ENCODE measurements at places on chromosomes 3 and 15.

DNA sequence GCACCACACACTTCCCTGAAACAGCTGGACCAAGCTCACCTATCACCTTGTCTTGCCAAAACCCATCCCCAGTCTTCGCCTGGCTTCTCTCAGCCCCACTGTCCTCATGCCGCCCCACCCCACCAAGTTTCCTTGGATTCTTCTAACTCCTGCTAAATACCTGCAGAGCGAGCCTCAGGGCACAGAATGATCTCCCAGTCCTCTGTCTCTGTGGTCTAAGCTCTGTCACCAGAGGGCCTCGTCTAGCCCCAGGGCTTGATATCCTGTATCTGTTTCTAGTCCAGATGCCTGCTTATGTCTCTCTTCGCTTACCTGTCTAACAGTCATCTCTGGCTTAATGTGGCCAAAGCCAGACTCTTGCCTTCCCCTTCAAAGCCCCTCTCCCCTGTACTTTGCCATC, 9.7 kb downstream of the CCDC12 start:
- no peak for DNase-seq

- DNase-seq: no peak
These were observed 495.1 kb downstream of the IL5RA start for GRCh38 chr3:2615080-2615479.

DNA sequence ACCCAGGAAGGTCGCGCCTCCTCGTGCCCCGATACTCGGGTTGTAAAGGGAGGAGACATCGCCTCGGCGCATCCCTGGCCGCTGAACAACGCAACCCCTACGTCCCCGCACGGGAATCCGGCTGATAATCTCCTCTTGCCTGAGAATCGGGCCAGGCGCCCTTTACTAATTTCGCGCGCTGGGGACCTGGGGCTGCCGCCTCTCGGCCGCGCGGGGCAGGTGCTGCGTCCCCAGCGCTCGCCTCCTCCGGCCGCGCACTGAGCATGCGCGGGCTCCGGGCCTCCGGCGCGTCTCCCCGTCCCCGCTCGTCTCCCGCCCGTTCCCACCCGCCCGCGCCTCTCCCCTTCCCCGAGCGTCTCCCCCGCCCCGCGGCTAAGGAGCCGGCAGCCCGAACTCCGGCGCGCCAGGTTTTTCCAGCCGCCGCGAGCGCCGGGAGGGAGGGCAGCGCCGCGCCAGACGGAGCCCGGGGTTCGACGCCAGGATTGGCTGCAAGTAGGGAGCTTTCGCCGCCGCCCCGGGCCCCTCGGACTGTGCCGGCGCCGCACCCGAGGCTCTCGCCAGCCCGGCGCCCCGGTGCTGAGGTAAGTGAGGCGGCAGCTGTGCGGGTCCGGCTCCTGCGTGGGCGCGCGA, at the start of gene CNTN4:
Gene CNTN4, plus strand, starts transcription at position 469 of the 630 bp plus-strand sequence.
- DNase-seq: peak; percentile 85

GRCh38 chr3:174287705-174288104, 571.4 kb upstream of the NAALADL2 start:
- no peak for DNase-seq

DNA sequence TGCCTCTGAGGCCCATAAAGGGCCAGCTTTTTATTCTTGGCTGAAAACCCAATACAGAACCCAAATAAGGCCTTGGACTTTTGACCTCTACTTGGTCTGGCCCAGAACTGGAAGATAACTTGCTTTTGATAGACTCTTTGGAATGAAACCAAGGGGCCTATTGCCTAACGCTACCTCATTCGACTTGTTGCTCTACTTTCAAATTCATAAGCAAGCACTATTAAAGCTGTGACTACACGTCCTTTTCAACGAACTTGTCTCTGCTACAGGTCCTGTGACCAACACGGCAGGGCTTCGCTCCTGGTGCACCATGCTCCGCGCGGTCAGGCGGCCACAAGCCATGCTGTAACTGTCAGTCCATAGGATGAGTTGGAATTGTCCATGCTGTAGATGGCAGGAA, 385.4 kb downstream of the MFSD1 start:
- no peak for DNase-seq

- no peak for DNase-seq
These were observed 200.8 kb upstream of the GOLGA6L4 start for GRCh38 chr15:84034578-84035398.

- DNase-seq: no peak
These were observed 371.1 kb downstream of the CHL1 start for GRCh38 chr3:567488-568185.

DNA sequence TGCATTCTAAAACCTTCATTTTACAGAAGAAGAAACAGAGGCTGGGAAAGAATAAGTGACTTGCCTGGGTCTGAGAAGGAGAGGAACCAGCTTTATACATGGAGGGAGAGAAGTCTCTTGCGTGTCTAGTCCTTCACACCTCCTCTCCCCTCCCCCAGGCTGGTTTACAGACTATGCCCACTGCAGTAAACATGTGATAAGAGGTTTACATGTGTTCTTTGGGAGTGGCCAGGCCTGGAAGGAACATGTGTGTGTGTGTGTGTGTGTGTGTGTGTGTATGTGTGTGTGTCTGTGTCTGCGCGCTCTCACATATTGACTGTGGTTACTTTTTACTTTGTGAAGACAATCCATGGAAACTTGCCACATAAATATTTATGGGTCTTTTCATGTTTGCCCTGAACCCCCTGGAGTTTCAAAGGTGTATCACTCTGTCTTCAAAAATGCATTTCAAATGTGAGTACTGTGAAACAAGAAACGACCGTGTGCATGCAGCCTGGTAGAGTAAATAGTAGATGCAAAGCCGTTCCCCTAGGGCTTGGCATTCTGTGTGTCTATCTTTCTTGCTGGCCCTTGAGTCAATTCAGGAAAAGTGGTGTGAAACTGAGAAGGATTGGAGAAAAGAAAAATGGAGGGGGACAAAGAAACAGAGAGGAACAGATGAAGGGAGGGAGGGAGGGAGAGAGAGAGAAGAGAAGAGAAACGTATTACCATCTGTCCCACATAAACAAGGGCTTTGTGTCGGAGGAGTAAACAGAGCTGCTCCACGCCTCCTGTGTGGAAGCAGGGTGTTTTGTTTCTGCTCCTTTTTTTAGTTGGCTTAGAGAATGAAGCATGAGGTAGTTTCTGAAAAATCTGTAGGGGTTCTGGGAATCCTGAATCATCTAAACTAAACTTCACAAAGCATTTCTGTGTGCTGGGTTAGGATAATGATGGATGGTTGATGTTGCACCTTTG, 51.7 kb downstream of the CLDN11 start:
- DNase-seq: no peak

DNA sequence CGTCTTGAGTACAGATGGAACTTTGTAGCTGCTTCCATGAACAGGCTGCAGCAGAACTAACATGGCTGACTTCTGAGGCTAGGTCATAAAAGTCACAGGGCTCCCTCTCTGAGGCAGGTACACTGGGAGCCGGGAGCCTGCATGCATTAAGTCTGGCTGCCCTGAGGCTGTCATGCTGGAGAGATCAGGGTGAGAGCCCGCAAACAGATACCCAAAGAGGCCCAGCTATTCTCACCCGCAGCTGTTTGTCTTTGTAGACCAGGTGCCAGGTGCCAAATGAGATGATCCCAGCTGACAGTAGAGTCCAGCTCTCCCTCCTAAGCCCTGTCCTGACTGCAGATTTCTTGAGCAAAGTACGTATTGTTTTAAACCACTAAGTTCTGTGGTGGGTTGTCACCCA, 8.6 kb upstream of the SLCO3A1 start:
- DNase-seq: no peak

- DNase-seq: no peak
These were observed 13.4 kb downstream of the MYL3 start for GRCh38 chr3:46849686-46850467.

GRCh38 chr3:66693461-66694031, 192.7 kb upstream of the LRIG1 start:
- peak; percentile 68 for DNase-seq

DNA sequence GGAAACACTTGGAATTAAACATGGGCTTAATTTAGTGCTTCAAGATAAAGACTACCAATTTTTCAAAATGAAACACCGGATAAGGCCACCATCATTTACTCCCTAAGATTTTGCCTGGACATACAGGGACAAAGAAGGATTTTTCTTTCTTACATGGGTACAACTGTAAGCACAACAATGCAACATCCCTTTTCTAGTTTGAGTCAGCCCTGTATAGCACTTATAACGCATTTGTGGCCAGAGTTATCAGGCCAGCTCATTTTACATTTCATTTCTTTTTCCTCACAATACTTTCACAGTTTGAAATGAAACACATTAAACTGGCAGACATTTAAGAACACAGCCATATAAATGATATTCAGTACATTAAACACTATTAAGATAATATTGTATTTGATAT, 9.8 kb upstream of the SUCNR1 start:
- no peak for DNase-seq

- no peak for DNase-seq
These were observed 191.4 kb downstream of the STT3B start for GRCh38 chr3:31724116-31724515.

DNA sequence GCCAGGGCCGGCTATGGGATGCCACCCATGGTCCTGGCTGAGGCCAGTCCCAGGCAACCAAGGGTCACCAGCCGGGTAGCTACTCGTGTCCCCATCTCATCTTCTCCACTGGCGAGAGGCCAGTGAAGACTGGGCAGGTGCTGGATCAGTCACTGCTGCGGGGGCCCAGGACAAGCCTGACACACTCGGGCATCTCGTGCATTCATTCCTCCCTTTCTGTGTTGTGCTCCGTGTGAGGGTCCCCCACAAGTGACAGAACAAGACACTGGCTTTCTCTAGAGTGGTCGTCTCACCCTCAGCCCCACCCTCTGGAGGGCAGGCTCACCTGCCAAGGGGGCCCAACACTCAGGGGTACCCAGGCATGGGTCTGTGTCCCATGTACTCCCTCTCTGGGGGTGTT, 48.4 kb downstream of the ROPN1B start:
- no peak for DNase-seq

DNA sequence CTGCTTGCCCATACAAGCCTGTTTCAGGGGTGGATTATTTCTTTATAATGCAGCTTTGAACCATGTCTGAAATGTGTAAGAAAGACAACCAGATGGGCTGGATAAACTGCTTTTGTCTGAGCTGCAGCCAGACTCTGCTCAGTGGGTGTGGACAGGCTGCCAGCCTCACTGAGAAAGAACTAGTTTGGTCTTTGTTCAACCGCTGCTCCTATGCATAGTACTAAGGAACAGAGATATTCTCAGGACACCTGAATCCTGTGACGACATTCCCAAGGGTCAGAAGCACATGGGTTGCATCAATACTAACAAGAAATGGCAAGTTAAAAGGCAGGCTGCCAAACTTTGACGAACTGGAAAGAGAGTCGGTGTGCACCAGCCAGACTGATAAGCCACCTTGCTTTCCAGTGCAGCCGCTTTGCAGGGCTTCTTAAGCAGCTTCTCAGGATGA, 57.2 kb downstream of the PLD1 start:
- DNase-seq: no peak

- DNase-seq: no peak
These were observed 528.9 kb downstream of the IGSF11 start for GRCh38 chr3:118505784-118506183.

DNA sequence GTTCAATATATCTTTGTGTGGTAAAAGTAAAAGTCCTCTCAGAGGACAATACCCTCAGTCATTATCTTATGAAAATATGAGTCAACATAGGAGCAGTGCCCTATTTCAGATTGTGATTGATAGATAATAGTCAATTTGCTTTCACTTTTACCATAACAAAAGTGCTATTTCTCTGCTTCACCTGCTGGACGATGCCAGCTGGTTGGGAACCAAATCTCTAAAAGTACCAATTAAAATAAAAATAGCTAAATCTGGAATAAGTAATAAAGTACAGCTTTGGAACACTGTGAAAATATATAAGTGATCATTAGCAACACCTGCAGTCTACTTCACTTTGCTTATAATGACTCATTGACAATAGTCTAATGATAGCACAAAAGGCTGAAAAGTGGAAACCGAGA, 390.3 kb upstream of the AGTR1 start:
- no peak for DNase-seq

DNA sequence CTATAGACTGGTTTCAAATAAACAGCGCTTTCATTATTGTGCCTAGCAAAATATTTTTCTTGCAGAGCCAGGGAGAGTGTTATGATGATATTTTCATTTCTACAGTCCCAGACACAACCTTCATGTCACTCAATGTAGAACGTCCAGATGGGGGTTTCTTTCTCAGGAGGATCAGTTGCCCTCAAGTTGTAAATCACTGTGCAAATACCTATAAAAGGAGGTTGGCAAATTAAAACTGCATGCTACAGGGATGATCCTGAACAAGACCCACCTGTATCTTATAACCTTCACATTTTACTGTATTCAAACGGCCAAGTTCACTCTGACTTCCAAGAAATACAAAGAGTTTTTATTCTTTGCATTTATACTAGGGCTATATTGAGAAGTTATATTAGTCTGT, 486.0 kb downstream of the EDEM1 start:
- no peak for DNase-seq

DNA sequence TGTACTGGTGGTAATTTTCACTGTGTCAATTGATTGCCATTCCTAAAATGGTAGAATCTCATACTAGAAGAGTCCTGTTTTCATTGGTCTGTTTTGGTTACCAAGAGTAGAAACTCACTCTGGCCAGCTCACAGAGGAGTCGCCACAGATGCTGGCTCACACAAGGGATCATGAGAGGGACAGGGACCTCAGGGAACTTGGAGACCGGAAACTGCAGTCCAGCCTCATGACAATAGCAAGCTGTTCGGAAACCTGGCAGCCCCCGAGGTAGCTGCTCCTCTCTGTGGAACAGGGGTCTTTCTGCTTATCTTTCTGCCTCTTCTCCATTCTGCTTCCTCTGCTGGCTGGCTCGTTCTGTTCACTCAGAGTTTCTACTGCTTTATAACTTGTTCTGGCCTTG, 192.9 kb downstream of the PLCL2 start:
- no peak for DNase-seq

DNA sequence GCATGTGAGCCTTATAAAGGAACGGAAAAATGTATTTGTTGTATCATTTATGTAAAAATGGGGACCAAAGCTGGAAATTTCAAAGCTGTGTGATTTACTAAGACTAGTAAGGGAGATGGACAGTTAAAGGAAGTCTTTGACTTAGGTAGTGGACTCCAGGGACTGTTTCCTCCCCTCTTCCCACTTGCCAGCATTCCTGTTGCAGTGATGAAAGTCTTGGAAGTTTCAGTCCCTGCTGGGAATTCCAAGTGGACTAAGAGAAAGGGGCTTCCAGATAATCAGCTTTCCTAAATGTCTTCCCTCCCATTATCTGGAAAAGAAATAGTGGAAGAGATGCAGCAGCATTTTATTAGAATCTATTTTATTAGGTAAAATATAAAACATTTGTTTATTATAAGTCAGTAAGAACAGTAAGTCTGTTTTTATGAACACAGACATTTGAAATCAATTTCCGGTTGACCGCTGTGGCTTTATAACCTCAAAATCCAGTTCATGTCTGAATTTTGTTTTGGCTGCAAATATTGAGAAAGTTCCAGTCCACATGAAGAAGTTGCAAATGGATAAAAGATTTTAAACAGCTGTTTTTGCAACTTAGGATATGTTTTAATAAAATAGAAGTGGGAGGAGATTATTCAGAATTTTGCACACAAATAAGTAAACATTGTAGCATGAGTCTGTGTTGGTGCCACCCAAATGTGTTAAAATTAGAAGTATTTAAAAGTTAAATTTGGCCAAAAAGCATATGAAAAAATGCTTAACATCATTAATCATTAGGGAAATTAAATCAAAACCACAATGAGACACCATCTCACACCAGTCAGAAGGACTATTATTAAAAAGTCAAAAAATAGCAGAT, 141.8 kb downstream of the IL20RB start:
- no peak for DNase-seq
